ENCODE measurements at places on chromosomes 2 and 18.
A peak's percentile ranks its signal among the peaks of the same experiment; 100 is the strongest.

GRCh38 chr2:156199588-156199987 lies 132.9 kb downstream of the NR4A2 start:
- no peak for DNase-seq

DNA sequence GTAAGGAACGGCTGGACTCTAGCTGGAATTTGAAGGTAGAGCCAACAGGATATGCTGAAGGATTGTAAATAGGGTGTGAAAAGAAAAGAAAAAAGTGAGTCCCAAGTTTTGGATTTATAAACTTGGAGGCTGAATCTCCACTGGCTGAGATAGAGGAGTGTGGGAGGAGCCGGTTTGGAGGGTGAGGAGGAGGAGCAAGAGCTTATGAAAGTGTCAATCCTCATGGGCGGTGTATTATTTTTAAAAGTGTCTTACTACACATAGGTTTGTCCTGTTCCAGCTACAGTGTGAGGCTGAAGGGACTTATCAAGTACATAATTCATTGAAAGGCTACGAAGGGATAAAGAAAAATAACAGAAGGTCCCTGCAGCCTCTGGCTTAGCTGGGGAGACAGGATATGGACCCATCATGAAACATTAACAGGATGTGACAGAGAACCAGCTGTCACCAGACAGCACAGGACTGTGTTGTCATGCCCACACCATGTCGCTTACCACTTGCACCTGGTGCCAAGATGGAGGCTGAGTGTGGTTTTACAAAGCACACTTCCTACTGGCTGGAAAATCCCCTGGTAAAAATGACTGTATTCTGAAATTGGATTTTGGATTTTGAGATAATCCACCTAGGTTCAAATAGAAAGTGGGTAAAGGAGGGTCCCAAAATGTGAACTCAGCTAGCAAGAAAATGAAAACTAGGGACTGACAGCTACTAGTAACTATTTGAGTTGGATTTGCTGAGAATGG lies 2.5 kb upstream of the MREG start:
- DNase-seq, result peak; percentile 68

DNA sequence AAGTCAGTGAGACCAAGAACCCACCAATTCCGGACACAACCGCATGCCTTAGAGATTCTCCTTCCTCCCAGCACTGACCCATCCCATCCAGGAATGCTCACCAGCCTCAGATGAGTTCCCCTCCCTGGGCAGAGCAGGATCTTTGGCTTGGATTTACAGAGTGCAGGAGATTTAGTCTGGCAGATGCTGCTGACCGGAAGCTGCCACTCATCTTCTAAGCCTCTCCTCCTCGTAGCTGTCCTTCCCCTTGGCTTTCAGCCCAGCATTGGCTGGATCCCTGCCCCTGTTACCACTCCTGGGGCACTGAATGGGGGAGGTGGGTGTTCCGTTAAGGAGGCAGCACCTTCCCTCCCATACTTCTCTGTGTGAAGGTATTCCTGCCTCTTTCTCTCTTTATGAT lies 53.2 kb downstream of the VWA3B start:
- DNase-seq, result no peak

GRCh38 chr18:71673498-71673897 lies 870.6 kb downstream of the CBLN2 start:
- no peak for DNase-seq

DNA sequence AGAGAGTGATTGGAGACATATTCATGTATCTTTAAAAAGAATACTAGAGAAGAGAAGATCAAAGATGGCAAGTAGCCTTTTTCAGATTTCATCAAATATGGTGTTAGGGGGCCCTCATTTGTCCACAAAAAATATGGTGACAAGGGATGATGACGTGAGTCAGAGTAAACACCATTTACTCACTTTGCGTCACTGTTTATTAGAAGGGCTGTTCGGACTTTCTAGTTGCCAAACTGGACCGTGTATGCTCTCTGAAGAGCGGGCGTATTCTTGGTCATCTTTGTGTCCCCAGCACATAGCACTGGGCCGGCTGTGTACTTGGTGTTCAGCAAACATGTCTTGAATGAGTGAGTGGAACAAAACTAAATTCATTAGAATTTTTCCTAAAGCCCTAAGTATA lies 37.5 kb downstream of the TTC39C start:
- DNase-seq, result no peak

DNA sequence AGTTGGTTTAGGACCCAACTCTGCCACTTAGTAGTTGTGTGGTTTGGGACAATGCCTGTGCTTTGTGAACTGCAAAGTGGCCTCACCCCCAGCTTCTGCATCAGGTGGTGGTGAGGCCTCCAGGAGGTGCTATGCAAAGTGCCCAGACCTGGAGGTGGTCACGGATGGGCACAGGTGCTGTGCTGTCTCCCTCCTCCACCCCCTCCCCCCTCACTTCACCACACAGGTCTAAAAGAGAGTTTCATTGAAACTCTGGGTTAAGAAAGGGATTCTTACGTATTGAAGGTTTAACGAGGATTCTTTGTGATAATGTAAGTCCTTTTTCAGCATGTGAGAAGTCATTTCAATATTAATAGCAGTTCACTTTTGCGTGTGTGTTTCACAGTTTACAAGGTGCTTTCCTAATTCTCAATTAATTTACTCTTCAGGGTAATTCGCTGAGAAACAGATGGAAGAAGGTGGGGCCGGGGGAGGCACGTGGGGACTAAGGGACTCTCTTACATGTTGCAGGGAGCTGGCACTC lies 369.9 kb downstream of the LPIN1 start:
- no peak for DNase-seq

DNA sequence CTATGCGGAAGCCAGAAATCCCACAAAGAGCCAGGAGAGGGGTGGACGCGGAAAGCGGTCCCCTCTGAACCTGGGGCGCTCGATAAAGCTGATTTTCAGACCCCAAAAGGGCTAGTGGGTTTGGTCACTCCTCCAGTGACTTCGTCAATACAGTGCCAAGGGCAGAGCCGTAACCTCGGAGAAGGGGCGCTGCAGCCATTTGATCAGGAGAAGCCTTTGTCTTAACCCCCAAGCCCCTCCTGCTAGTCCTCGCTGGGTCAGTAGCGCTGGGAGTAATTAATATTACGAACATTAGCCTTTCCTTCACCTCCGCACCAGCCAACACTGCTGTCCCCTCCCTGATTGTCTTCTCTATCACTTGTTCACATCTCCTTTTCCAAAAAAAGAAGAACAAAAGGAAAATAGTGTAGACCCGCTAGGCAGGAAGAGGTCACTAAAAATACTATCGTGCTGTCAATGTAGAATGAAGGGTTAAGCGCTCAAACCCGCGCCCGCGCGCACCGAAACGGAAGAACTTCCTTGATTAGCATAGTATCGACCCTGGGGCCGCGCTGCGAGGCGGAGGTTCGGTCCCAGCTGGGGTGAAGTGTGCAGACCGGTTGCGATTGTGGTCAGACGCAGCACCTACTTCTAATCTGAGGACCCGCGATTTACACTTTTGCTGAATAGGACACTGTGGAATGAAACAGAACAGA lies 63.2 kb upstream of the MAPRE2 start:
- DNase-seq, result peak; percentile 39

- no peak for DNase-seq
These were observed 42.4 kb downstream of the CACNB4 start for GRCh38 chr2:152056418-152056817.

- DNase-seq, result no peak
These were observed 91.7 kb upstream of the MCFD2 start for GRCh38 chr2:47007223-47007825.

- DNase-seq, result no peak
These were observed 86.5 kb upstream of the PPP1CB start for GRCh38 chr2:28665041-28665704.

DNA sequence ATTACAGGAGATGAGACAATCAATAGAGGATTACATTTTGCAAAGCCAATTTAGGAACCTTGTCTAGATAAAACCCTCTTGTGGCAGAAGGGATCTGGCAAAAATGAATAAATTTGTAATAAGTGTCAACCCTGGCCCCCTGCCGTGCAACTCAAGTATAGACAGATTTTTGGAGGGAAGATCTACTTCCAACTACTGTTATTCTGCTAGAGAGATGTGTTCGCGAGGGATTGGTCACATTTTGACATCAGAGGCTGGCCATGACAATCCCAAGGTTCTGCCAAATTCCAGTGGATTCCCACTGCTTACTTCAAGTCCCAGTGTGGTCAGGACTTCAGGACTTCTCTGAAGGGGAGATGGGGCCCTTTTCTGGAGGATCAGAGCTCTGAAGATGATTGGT lies 192.6 kb downstream of the SH3RF3 start:
- DNase-seq, result no peak

DNA sequence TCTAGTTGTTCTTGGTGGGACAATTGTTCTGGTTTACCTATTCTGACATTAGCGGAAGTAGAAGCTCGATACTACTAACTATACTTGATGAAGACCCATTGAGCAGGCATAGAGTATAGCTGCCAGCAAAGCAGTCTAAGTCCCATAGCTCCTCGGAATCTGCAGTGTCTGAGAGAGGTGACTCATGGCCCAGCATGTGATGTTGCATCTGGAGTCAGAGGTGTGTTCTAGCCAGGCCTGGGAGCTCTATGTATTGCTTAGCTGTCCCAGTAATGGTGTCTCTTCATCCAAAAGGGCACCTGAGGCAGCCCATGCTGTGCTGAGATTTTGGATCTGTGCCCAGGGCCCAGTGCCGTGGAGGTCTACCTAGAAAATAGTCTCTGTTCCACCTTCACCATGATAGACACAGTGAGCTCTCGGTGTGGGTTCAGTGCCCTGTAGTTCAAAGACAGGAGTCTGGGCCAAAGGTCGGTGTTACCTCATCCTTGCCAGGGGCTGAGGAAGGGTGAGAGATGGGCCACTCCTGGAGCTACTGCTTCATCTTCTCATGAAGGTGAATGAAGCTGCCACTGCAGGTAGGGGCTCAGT lies 47.3 kb downstream of the MEX3C start:
- DNase-seq, result no peak

DNA sequence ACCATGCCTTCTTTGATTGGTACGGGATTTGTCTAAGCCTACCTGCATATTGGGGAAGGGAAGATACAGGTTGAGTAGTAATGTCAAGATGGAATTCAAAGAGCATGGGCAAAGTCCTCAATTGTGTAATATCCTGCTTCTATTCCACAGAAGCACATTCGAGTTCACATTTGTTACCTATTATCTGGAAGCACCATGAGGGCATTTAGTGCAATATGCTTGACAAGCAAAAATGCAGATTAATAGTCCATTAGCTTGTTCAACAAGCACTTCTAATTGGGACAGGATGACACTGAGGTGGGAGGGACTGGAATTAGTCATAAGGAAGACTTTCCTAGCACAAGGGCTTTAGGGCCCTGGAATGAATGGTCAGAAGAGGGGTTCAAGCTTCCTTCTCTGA lies 40.5 kb downstream of the MYO5B start:
- no peak for DNase-seq

GRCh38 chr2:208386541-208386940 lies 20.1 kb upstream of the PTH2R start:
- no peak for DNase-seq

DNA sequence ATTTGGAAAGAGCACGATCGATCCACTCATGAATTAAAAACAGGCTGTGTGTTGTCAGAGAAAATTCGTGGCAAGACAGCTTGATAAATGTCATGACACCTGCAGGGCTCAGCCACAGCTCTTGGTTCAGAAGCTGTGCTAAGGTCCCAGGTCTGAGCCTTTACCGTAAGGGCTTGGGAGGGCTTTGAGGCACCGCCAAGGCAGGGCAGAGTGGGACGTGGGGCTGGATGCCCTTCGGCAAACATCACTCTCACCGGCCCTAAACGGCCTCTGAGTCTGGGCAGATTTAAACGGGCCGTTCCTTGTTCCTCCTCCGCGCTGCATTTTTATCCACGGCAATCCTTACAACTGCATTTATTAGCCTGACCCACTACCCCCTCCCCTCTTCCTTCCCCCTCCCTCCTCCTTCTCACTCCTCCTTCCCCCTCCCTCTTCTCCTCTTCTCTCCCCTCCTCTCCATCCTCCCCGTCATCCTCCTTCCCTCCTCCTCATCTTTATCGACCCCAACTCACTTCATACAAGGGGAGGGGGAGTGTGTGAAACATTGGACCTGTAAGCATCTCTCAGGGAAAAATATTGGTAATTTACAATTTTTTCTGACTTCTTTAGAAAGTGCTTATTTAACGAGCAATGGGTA lies 33.9 kb downstream of the MBP start:
- DNase-seq, result no peak

GRCh38 chr2:110788976-110789375 lies 56.6 kb downstream of the ACOXL start:
- DNase-seq, result no peak

DNA sequence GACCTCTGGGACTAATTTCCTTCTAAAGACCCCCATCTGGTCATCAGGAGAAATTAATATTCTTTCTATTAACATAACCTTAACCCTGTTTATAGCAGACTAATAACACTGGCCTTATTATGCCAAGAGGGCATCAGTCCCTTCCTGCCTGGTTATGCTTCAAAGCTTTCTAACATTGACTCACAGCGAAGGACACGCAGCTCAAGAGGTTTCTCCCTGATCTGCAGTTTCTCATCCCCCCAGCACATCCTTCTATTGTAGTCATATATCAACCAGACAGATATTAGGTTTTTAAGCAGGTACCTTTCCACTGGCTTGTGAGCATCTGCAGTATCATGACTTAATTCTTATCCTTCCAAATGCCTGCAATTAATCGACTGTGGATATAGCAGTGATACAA lies 100.0 kb upstream of the CXCR4 start:
- DNase-seq, result no peak

DNA sequence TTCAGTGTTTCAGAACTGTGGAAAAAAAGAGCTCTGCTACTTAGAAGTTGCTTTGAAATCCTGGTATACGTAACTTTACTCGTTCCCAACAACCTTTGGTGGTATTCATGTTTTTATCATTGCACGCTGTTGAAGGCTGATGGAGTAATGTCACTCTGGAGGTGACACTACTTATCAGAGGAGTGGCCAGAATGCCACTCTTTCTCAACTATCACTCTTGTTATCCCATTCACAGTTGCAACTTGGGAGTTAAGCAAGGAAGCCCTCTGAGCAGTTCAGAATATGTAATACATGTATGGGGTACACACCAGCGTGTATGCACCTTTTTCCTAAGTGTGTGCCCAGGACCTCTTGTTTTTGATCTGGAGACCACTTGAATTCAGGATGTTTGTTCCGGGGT lies 53.6 kb downstream of the TANC1 start:
- DNase-seq, result no peak

DNA sequence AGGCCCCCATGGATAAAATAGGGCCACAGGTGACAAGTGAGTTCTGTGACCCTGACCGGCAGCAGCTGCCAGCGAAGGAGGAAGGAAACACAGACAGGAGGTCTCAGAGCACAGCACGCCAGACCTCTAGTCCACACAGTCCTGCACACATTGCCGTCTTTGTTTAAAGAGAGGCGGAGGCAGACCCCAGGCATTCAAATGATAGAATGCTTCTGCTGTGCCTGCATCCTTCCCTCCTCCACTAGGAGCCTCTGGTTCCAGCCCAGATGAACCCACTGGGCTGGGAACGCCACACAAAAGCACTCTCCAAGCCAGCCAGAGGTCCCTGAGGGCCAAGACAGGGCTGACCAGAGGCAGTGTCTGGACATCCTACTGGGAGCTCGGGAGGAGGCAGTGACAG lies 118.7 kb downstream of the KLHL29 start:
- no peak for DNase-seq
